ENCODE measurements at places on chromosomes 4 and X.

- DNase-seq = no peak
Observed at GRCh38 chrX:47285836-47286320, 53.1 kb downstream of the USP11 start.

DNA sequence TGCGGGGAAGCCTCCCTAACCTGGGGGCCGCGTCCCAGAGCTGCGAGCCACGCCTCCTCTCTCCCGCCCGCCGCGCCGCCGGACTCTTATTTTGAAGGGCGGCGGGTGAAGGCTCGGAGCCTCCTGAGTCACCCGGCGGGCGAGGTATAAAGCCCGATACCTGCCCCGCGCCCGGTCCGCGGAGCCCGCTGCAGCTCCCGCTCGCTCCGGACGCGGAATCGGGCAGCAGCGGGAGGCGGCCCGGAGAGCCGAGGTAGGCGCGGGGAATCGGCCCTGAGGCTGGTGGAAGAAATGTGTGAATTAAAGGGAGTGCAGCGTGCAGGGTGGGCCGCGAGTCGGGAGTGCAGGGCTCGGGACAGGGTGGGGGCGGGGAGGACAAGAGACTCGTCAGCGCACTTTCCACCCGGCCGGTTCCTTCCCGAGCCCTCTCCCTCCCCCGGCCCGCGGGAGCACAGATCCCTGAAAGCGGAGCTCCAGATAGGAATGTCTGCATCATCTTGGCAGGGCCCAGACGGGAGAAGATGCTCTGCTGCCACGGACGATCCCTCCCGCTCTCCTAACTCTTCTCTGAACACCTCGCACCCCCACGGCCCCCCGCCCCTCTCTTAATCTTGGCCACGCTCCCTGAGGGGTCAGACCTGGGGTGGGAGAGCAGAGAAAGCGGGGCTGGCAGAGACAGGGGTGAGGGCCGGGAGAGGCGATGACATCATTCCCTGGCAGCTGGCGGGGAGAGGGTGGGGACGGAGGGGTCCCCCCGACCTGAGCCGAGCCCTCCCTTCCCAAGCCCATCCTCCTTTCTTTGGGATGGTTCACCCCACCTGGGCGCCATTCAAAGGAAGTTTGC is 177.9 kb downstream of the CBR4 start:
- DNase-seq = peak; percentile 61

DNA sequence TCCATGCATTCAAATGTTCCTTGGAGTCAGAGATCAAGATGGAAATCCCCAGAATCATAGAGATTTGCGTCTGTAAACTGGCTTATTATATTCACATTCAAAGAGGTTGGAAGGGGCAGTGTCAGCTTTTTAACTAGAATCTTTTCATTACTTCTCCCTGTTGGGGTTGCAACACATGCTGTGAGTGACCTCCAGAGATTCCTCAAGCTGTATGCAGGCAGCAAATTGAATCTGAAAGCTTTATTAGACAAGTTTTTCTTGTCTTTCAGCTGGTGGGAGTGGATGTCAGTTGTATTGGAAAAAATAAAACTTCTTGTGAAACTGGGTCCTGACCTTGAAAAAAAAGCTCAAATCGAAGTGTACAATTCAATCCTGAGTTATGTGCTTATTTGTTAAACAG is 736.5 kb upstream of the FTHL17 start:
- no peak for DNase-seq

DNA sequence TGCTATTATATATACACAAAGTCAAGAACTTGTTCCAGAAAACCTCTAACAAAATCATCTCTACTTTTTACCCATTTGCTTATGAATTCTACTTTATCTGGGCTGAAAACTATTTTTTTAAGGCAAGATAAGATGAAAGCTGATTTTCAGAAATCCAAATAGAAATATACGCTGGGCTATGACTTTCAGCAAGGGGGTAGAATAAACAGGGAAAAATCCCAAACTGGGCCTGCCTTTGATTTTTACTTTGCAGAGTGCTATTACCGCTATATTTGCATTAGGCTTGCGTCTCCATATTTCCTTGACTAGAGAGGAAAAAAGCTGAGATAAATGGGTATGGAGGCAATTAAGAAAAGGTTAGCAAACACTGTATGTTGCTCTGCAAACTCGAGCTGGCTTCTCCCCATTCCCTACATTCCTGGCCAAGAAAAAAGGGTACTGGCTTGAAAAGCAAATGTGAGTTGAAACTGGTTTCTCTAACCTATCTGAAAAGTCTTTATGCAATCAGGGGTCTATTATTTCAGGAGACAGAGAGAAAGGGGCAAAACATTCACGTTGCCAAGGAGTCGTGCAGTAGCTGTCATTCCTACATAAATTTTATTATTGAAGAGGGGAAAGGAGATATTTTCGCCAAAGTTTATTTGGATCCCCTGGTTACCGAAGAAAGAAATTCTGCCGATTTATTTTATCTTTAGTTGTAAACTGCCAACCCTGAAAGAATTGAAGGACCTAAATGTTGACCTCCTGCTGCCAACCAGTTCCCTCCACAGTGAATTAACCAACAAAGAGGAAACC is 2.2 kb downstream of the TMEM47 start:
- DNase-seq = no peak

DNA sequence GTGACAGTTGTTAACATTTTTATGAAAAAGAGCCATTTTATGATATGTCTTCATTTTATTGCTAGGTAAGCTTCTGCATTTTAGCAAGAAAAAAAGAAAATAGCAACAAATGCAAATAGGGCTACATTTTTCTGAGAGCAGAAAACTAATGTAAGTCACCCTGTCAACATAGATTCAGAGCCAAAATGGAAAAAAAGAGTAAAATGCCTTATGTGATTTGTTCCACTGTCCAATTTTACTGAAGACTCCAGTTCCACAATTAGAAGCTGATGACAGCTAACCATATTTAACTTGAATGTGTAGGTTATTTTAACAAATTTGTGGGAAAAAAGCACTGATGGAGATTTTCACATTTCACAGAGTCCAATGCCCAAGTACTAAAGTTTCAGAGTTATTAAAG is 772.3 kb downstream of the FAT4 start:
- no peak for DNase-seq

DNA sequence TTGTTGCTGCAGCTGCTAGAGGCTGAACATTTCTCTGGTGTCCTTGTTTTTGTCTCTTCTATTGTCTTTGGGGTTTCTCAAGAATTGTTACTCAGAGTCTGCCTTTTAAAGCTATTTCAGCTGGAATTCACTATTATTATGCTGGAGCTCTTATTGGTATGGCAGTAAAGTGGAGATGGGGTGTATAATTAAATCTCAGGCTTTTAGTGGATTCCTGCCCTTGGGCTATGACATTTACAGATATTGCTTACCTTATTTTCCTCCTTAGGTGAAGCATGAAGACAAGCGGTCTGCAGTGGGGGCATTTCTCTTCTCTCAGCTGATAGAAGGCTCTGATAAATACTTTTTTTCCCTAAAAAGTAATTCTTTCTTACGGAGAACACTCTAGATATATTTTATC is 1656.6 kb upstream of the IGFBP7 start:
- no peak for DNase-seq

DNA sequence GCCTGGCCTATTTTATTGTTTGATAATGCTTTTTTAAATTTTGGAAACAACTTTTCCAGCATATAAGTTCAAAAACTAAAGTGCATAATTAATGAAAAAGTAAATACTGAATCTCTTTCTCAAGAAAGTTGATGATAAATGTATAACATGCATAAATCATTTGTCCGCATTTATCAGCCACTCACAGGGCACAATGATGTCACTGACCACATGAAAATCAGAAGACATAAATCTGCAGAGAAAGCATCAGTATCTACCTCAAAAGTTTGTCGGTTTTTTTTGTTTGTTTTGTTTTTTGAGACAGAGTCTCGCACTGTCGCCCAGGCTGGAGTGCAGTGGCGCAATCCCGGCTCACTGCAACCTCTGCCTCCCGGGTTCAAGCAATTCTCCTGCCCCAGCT is 5.5 kb upstream of the HPRT1 start:
- DNase-seq = peak; percentile 27

- DNase-seq = no peak
Observed at GRCh38 chr4:41296995-41297394, 40.3 kb downstream of the UCHL1 start.

DNA sequence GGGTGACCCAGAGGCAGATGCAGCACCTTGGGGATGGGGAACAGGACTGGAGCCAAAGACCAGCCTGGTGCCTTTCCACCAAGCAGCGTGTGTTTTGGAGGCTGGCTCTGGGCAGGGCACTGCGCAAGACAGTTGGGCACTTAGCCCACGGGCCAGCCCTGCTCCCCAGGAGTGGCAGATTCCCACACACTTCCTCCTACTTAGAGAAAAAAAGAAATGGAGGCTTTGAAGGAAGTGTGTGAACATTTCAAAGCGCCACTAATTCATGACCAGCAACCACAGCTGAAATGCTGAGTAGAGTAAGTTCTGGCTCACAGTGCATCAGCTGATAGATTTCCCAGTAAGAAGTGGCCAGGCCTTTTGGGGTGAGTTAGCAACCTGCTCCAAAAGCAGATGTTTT is 54.9 kb upstream of the LGI2 start:
- peak; percentile 64 for DNase-seq

- no peak for DNase-seq
Observed at GRCh38 chrX:33095079-33095478, 116.3 kb downstream of the DMD start.

DNA sequence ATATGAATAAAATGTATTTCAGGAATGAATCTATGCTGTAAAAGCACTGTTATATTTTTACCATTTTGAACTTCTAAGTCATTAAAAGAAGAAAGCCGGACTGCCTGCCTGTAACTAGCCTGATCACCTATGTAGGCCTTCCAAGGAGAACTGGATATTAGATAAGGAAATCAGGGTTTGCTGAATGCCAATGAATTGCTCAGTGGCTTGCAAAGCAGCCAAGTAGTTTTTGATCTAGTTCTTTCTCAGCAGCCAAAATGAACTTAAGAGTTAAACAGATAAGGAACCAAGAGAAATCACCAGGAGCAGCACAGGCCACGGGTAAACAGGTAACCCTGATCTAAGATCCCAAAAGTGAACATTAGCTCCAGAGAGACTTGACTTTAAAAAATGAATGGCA is 3.3 kb downstream of the ANXA5 start:
- no peak for DNase-seq

- no peak for DNase-seq
Observed at GRCh38 chrX:37701588-37701987, 16.0 kb downstream of the XK start.

DNA sequence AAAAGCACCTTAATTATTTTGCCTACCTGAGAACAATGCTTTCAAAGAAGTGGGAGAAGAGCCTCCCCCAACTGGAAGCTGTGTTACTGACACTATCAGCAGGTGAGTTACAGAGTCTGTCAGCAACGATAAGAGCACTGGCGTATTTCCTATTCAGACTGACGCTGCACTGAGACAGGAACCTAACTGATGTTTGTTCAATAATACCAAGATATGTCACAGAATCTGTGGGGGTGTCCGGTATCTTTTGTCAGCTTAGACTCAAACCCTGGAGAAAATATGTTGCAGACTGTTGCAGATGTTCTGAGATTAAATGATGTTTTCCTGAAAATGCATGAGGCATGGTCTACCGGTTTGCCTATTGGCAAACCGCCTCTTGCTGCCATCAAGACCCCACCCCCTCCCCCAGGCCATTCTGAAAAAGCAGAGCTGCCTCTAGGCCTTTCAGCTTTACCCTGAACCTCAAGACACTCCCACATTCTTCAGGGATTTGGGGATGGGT is 115.2 kb upstream of the KIT start:
- peak; percentile 73 for DNase-seq

- DNase-seq = peak; percentile 18
Observed at GRCh38 chrX:29024871-29025270, 437.6 kb downstream of the IL1RAPL1 start.

DNA sequence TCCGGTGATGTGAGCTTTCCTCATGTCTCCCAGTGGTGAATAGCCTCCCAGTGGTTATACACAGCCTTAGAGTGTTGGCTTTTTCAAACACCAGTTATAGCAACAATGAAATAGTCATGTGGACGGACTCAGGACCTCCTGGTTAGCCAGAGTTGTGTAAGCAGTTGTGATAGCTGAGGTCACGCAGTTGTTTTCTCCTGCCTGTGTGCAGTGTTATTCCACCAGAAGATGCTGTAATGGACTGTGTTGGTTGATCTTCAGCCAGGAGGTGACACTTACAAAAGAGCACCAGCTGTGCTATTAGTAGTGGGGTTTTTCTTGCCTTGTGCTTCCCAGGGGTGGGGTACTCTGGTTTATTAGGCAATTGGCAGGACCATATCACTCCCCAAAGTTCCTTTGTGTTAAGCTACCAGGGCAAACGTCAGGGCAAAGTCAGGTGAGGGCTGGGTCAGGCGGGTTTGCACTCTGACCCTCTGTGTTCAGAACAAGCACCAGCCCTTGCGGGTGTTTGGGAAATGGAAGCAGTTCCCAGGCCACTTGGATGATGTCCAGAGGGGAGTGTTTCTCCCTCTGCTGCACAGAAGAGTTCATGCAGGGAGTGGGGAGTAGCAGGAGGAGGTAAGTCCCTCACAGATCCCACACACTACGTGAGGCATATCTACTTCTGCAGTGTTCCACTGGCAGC is 252.6 kb downstream of the TMEM47 start:
- no peak for DNase-seq

- no peak for DNase-seq
Observed at GRCh38 chr4:96260064-96260682, 420.3 kb downstream of the PDHA2 start.

- DNase-seq = no peak
Observed at GRCh38 chrX:24487571-24487970, 22.5 kb downstream of the PDK3 start.

GRCh38 chr4:45241976-45242375 is 515.6 kb upstream of the GNPDA2 start:
- no peak for DNase-seq

GRCh38 chrX:20547611-20548051 is 280.9 kb upstream of the RPS6KA3 start:
- peak; percentile 66 for DNase-seq

- DNase-seq = no peak
Observed at GRCh38 chrX:47607091-47607490, 12.6 kb downstream of the SYN1 start.

DNA sequence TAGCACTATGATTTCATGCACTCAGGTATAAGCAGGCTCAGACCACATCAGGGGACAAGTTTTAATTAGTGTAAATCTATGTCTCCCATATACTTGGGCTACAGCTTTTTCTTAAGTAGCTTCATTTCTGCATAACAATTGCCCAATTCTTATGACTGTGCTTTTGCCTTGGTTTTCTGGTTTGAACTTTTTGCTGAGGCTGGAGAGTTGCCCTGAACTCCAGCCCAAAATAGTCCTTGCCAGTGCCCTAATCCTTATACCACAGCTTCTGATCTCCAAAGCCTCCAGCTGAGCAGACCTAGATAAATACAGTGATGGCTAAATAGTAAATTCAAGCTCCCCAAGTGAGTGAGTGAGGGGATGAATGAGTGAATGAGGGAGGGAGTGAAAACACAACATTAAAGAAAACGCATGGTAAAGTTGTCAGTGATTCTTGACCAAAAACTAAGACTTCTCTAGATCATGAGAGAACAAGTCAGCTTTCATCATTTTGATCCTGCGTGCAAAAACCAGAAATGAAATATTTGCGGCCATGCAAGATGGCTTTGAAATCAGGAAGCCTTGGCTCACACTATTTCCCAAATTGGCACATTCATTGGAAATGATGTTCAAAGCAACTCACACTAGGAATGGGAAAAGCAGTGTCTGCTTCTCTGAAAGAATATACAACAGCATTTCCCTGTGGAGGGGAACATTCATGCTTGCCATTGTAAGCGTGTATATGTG is 437.1 kb upstream of the CTSO start:
- no peak for DNase-seq

Data from common myeloid progenitor, CD34-positive (primary cell).